ENCODE measurements at places on chromosomes 1 and 21. TPM values are rescaled to one million over a fixed set of nuclear protein-coding genes. Genes with fewer than 3 reads are reported as not detected.

OLFML2B gene
- 4.2 TPM for total RNA-seq

DNA sequence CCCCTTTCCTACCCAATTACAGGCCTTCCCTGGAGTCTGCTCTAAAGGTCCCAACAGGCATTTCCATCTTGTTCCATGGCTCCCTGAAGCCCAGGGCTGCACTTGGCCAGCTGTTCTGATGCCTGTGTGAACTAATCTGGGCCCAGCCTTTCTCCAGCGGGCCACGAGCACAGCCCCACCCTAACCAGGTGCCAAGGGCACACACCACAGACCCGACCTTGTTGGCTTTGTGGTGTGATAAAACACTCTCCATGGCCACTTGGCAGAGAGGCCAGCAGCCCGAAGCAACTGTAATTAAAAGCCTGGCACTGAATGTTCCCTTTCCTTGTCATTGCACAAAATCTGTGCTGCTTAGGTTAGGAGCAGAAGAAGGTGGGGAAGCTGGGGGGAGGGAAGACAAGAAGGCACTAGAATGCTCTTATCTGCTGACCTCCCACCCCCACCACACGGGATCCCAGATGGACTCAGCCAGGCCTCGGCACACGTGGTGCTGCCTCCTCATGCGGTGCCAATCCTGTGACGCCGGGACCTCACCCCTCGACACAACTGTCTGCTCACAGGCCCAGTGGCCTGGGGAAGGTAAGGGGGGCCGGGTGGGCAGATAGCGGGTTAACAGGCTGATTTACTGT lies 9.9 kb downstream of the HCRTR1 start:
- DNase-seq, result peak; percentile 82

DNA sequence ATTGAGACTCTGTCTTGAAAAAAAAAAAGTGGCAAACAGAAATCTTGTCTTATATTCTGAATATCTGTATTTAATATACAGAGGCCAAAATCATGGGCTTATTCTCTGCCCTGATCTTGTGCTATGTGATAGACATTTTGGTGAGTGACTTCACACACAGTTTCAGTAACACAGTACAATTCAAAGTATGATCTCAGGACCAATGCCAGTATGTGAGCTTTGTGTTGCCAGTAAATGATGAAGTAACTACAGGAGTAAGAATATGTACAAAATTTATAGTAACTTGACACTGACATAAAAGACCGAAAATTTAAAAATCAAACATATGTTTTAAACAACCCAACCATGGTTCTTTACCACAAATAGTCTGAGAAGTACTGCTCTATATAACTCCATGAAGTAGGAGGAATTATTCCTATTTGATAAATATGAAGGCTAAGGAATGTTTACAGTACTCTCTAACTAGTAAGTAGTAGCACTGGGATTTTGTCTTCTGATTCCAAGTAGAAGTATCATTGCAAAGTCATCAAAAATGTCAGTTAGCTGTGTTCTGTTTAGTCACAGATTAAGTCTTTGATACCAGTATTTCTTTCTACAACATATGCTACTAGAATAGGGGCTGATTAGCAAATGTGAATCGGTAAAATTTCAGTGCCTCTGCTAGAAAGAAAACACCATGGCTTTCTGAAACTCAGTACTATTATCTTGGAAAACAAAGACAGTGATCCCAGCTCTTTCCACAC lies 25.3 kb downstream of the DPH5 start:
- DNase-seq, result no peak

NECAP2 gene
- total RNA-seq, result 17.7 TPM

- no peak for DNase-seq
Observed at GRCh38 chr1:95179205-95179986, 54.6 kb upstream of the RWDD3 start.

DNA sequence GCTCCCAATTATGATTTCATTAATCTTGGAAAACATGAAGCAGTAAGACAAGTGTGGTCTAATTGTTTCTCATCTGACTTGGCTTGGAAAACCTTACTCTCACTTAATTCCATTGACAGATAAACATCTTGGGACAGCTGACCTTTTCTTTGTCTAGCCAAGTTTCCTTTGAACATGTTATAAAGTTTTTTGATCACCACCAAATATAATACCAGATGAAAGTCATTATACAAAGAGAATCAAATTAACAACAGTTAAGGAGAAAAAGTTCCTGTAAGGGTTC lies 50.2 kb downstream of the ALG14 start:
- DNase-seq, result no peak

DNA sequence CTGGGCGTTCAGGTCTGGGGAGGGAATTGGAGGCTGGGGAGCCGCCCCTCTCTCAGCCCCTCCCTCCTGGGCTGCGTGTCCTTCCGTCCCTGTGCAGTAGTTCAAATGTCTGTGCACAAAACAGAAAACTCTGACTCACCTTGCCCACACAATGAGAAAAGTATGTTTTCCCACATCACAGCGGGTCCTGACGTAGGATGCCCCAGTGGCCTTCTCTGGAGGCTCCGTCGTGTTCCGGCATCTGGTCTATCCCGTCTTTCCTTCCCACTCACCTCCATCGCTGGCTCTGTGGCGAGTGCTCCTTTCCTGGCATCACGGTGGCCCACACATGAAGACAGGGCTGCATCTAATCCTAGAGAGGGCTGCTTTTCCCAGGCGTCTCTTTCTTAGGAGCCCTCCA lies 224.0 kb downstream of the KAZN start:
- DNase-seq, result no peak

DNA sequence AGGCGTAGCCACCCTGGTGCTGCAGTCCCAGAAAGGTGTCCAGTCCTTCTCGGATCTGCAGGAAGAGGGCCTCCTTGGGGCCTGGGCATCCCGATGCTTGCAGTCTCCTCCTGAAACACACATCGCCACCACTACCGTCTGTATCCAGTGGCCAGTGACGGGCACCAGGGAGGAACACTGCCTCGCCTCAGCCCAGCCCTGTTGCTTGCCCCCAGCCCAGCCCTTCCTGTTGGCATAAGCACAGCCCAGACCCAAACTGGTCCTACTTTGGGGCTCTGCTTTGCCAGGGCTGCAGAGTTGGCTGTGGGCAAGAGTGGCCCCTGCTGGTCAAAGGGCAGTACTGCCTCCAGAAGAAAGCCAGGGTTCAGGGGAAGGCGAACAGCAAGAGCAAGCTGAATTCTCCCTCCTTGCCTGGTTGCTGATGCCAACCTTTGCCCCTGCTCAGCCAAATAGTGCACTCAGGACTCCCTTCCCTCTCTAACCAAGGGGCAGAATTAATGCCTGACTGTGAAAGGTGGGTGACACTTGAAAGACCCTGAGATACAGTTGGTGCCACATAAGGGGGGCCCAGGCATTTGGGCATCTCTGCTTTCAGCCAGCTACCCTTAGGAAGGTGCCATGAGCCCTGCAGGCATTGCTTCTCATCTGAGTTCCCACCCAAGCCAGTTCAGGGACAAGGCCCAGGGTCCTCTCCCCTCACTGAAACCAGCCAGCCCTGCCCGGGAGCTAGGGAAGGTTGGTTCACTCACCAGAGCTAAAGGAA lies 11.1 kb upstream of the ARHGEF2 start:
- DNase-seq, result peak; percentile 86

DNA sequence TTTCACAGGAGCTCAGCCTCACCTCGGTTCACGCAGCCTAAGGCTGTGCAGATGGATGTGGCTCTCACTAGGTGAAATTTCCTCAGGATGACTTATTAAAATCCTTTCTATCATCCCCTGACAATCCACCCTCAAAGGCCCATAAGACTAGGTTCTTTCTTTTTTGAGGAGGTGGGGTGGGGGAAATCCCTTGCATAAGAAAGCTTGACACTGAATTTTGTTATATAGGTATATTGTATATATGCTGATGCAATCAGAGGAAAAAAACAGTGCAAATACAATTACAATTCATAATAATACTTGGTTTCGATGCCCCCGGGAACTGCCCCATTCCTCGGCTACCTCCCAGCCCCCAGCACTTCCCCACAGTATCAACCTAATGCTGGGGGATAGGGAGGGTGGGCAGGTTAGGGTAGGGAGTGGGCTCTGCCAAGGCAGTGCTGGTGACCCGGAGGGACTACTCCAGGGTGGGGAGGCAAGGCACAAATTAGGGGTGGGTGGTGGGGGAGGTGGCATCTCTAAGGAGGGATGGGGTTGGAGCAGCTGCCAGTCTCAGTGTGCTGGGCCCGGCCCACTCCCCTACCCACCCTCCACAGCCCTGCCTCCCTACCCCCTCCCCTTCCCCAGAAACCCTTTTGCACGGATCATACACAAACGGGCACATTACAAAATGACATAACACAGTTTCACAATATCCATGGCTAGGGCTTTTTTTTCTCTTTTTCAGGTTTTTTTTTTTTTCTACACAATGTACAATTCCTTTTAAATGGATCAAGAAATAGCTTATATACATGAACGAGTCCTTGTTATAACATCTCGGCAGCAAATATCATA lies 30.9 kb downstream of the SLC27A3 start:
- no peak for DNase-seq

- DNase-seq, result no peak
Observed at GRCh38 chr1:116808200-116808847, 54.1 kb downstream of the CD2 start.

DNA sequence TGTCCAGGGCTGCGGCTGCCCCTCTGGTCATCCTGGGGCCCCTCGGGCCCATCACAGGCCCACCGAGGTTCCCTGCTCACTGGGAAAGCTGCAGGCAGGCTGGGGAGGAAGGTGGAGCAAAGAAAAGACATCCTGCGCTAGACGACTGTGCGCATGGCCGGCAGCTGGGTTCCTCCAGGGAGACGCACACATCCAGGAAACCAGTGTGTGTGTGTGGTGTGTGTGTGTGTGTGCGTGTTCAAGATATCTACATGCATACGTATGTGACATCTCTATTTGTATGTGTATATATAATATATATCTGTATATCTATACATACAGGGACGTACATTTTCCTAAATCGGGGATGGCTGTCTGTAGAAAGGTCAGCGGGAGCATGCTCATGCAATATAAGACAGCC lies 63.7 kb downstream of the ACOT7 start:
- no peak for DNase-seq

GRCh38 chr1:13513895-13514546 lies at the start of gene LRRC38:
Gene LRRC38 (minus strand): TSS chr1:13514003. CDS start chr1:13513593, 410 bp downstream.
- DNase-seq, result no peak
